Chondrocyte (in vitro differentiated cells): ENCODE measurements at places on chromosomes 6 and 20. TPM values are rescaled to one million over a fixed set of nuclear protein-coding genes. Genes with fewer than 3 reads are reported as not detected.

Gene MUC21
- not detected in 3 replicates for total RNA-seq

Gene TNFRSF21
- 4.3 to 23.1 TPM (median 20.2 TPM) in 3 replicates for total RNA-seq

DNA sequence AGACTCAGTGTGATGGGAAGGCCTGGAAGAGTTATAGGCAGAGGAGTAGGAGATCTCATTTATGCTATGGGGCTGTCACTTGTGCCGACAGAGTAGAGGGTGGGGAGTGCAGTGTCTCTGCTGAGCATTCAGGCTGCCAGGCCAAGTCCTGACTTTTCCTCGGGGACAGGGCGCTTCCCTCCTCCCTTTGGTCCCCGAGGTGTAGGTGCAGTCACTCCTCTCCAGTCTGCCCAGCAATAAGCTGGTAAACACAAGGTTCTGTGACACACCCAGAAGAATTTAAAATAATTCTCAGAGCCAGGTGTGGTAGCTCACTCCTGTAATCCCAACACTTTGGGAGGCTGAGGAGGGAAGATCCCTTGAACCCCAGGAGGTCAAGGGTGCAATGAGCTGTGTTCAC lies 109.4 kb downstream of the CRYBG1 start:
- H3K4me1 ChIP-seq: no peaks in the 10 kb centered on the region
- H3K36me3 ChIP-seq: no peaks in the 10 kb centered on the region
- no peak overlapping the region for H3K4me3 ChIP-seq
- DNase-seq: no peak

- no peak overlapping the region for H3K4me3 ChIP-seq
- no peaks in the 10 kb centered on the region for H3K27me3 ChIP-seq
- peaks cover 9% of the 10 kb centered on the region for H3K4me1 ChIP-seq
- no peak for DNase-seq
- peaks cover 1% of the 10 kb centered on the region for H3K36me3 ChIP-seq
These were observed 66.9 kb downstream of the BCKDHB start for GRCh38 chr6:80173411-80173810.

- H3K36me3 ChIP-seq: no peaks in the 10 kb centered on the region
- H3K4me3 ChIP-seq: no peak overlapping the region
- peaks cover 11% of the 10 kb centered on the region for H3K27me3 ChIP-seq
These were observed 10.3 kb upstream of the BLCAP start for GRCh38 chr20:37538003-37538402.
